T1000 (cell line): ENCODE measurements at places on chromosomes 13 and 19.

GRCh38 chr13:96238861-96239260 lies 149.0 kb downstream of the HS6ST3 start:
- DNase-seq: no peak

- no peak for DNase-seq
Measured at GRCh38 chr19:13979686-13980085, 26.4 kb downstream of the RFX1 start.

DNA sequence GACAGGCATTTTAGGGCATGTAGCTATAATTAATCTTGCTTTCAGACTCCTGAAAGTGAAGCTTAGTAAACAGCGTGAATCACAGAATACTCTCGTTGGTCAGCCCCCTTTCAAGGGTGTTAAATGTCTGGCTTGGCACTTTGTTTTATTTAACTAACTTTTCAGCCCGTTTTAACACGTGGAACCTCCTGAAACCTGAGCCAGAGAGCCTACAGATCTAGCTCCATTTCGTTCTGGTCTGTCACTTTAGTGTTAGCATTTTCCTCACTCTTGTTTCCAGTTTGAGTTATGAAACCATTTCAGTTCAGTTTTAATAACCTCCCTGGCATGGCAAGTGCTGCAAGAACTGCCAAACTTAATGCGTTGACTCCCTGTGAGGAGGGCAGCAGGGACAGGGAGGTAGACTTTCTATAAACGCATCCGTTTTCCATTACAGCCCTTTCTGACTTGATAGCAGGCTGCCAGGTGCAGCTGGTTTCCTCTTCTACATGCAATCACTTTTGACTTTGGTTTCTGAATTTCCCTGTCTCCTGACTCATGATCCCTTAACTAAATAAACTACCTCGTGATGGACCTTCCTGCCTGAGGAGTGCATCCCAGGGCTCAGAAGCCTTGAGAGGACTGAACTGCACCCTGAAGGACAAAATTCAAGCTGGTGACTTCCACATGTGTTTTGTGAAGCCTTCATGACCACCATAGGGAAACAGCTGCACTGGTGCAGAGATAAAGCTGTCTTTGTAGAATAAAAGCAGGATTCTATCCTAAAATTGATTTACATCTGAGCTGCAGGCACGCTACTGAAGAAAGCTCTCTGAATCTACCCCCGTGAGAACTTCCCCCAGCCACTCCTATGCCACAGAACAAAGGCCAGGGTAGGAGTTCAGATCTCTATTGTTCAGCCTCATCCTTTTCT lies 192.6 kb downstream of the DLEU7 start:
- no peak for DNase-seq

- DNase-seq: no peak
Measured at GRCh38 chr13:113652404-113653263, 5.4 kb downstream of the ATP4B start.

GRCh38 chr19:11096210-11096841 lies 7.1 kb downstream of the LDLR start:
- no peak for DNase-seq

- DNase-seq: no peak
Measured at GRCh38 chr19:7230826-7231225, 63.4 kb downstream of the INSR start.

DNA sequence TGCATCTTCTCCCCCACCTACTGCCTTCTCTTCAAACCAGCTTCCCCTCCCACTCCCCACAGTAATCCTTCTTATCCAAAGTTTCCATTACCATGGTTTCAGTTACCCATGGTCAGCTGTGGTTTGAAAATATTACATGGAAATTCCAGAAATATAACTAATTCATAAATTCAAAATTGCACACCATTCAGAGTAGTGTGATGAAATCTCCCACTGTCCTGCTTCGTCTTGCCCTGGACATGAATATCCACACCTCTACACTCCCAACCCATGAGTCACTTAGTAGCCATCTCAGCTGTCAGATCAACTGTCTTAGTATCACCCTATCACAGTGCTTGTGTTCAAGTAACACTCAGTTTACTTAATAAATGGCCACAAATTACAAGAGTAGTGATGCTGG lies 3.8 kb upstream of the KCTD12 start:
- no peak for DNase-seq

GRCh38 chr13:111947026-111947810 lies 119.7 kb upstream of the SOX1 start:
- no peak for DNase-seq
